Mesenteric fat pad (tissue), 1 donor: ENCODE measurements at places on chromosomes 2 and 18.
A peak's percentile ranks its signal among the peaks of the same experiment; 100 is the strongest.

- DNase-seq: peak; percentile 4
These were observed 72.1 kb downstream of the TTC32 start for GRCh38 chr2:19829672-19830071.

- DNase-seq: no peak
These were observed 7.4 kb downstream of the CERKL start for GRCh38 chr2:181649436-181649979.

- no peak for DNase-seq
These were observed 809 bp downstream of the DBI start for GRCh38 chr2:119367472-119368099.

DNA sequence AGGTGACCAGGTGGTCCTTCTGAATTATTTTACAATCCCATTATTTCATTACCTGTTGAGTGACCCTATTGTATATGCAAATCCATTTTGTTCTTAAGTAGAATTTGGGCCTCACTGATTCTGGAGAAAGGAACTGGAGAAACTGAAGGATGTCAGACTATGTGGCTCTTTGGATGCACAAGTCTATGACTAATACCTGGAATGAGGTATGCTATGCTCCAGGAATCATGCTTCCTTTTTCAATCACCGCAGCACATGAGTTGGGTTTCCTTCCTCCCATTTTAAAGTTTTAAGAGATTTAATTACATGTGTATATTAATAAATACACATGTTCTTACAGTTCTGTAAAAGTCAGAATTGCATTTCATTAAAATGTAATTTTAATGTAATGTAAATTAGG, 253.9 kb upstream of the VWC2L start:
- no peak for DNase-seq

DNA sequence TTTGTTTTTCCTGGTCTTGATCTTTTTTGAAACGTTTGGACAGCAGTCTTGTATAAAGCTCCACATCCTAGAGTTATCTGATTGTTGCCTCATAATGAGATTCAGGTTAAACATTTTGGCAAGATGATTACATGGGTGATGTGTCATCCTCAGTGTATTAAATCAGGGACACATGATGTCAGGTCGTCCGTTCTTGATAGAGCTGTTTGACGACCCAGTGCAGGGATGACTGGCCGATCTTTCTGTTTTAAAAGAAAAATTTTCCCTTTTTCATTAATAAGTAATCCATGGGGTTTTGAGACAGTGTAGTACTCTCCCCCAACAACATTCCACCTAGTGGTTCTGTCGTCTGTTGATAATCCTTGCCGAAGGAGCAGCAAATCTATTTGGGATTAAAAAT, 44.5 kb upstream of the SERPINB2 start:
- DNase-seq: no peak

DNA sequence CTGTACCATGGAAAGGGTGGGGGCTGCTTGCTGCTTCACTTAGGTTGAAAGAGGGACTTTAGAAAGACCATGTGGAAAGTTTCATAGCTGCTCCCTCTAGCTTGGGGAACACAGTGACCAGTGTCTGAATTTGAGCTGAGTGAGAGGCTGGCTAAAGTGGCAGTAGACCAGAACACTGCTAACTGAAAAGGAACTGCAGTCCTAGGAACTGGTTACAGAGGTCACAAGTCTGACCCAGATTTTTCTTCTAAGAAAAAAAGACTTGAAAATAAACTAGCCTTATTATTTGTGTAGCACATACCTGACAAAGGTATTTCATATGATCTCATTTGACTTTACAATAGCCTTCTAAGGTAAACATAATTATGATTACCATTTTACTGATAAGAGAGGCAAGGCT, 153.6 kb downstream of the FSHR start:
- no peak for DNase-seq

DNA sequence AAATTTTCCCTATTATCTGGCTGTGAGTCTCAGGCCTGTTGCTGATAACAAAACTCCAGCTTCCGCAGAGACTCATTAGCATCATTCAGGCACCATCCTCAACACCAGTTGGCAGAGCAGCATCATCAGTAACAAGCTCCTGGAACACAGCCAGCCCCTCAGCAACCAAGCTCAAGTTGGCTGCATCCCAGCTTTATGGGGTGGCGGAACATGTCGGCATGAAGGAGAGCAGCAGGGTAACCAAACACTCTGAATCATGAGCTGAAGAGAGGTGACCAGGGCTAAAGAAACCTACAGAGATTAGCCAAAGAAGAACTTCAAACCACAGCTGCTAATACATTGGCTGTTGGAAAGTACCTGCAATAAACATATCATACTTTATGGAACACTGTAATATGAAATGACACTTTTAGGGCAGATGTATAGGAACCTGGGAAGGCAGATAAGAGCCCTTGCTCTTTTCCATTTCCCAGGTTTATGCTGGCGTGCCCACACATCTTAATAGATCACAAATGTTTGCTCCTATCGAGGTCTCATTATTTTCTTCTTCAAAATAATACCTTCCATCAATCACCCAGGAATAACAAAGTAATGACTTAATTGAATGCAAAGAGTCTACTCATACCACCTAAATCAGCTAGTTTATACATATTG, 63.8 kb downstream of the PDE11A start:
- DNase-seq: no peak

DNA sequence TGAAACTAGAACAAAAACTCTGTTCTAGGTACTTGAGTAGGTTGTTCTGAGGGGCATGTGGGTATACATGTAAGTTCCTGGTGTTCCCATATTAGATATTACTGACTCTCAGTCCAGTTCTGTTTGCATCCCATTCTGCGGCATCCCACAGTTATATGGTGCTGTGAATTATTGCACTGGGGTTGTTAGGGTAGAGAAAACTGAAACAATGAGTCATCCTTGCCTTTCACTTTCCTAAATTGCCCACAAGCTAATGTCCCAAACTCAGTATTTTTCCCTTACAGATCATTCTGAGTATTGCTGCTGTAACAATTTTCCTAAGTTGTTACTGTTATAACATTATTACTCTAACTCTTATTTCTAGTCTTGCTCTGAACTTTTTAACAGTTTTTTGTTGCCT, 3.0 kb downstream of the WDR75 start:
- DNase-seq: no peak

DNA sequence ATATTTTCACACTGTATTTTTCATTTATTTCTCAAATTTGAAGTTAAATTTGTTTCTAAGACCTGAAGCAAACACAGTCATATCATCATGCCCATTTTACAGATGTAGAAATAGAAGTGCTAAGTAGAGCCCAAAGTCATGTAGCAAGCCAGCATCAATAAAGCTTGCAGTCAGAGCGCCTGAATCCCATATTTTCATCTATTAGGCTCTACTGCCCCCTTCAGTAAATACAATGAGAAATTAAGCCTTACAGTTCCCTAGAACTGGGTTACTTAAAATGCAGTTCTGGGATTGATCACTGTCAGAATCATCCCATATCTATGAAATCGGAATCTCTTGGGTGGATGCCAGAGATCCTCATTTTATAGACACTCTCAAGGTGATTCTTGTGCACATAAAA, 419.9 kb downstream of the TGIF1 start:
- no peak for DNase-seq

- no peak for DNase-seq
These were observed 84.5 kb downstream of the COL5A2 start for GRCh38 chr2:189095101-189095500.

GRCh38 chr2:74314107-74314506, 29.1 kb downstream of the SLC4A5 start:
- no peak for DNase-seq

GRCh38 chr18:56351911-56352500, 286.4 kb downstream of the TXNL1 start:
- DNase-seq: no peak

GRCh38 chr2:9952286-9952737, 819 bp downstream of the GRHL1 start:
- DNase-seq: no peak

- DNase-seq: no peak
These were observed 520.9 kb downstream of the CPS1 start for GRCh38 chr2:211077216-211077767.

GRCh38 chr2:59353306-59353921, 1112.3 kb upstream of the FANCL start:
- no peak for DNase-seq

DNA sequence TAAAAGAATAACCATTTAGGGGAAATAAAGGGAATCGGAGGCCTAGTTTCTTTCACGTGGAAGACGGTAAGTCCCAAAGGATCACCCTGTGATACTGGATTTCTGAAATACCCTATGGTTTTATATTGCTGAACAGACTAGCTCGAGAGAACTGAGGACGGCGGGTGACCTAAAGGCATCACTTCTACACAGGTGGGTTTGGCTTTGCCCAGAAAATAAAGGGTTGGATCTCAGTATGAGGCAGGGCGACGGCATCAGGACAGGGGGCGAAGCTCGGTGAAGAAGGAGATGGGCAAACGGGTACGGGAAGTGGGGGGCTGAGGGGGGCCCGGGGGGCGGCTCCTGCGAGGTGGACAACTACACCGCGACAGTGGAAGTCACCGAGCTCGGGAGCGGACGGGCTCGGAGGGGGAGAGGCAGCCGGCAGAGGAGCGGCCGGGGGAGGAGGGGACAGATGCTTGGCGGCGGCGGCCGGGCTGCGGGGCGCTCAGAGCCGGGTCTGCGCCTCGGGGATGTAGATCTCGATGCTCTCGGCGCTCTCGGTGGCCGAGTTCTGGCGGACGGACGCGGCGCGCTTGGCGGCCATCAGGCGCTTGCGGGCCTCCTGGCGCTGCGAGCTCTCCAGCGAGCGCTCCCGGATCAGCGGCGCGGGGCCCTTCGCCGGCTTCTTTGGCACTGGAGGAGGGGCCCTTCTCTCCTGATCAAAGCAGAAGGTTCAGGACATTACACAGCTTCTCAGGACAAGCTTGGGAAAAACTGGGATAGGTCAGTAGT, 48.9 kb downstream of the TGIF1 start:
- DNase-seq: no peak

DNA sequence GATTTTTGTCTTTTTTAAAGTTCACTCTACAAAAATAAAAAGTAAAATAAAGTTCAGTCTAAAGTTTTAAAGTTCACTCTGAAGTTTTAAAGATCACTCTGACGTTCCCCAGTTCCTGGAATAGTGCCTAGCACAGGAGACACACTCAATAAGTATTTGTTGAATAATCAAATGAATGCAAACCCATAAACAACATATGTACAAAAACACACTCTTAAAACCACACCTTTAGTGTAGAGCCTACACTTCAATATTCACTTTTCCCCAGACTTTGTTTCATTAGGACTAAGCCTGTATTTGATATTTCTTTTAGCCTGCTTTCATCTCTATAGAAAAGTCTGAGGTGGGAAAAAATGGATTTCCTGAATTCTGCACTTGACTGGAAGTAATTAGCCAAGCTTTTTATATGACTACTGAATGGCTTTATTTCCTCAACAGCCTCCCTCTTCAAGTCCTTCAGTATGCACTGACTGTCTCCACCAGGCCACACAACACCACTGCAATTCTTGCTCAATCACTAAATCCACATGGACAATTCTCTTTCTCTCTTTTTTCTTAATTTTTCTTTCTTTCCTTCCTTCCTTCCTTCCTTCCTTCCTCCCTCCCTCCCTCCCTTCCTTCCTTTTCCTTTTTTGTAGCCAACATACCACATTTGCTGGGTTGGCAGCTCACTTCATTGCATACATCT, 104.6 kb downstream of the SS18 start:
- no peak for DNase-seq

GRCh38 chr2:109479804-109480203, 134.0 kb downstream of the SEPTIN10 start:
- DNase-seq: no peak

GRCh38 chr2:23203383-23203782, 181.6 kb upstream of the KLHL29 start:
- no peak for DNase-seq

GRCh38 chr2:103960129-103960513, 893.8 kb upstream of the POU3F3 start:
- DNase-seq: no peak

DNA sequence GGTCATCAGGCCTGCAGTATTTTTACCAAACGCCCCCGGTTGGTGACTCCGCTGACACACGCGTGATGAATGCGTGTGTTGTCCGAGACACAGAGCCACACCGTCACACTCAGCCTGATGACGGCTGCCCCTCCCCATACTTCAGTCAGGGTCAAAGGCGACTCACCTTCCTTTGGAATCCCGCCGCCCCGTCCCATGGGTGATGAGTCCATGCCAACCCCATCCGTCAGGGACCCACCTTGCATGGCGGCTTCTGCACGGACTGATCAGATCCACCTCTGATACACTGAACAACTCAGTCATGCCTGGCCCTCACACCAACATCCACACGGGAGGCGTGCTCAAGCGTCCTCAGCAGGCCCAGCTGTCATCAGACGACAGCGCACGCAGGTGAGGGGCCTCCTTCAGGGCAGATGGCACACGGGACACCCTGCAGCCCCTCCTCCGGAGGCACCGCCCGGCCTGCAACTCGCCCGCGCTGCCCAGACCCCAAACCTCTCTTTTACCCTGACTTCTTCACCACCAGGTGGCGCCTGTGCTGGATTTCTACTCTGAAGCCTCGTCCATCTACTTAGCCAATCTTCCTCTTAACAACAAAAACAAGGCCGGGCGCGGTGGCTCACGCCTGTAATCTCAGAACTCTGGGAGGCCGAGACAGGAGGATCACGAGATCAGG, 89.2 kb downstream of the ZNF516 start:
- no peak for DNase-seq

DNA sequence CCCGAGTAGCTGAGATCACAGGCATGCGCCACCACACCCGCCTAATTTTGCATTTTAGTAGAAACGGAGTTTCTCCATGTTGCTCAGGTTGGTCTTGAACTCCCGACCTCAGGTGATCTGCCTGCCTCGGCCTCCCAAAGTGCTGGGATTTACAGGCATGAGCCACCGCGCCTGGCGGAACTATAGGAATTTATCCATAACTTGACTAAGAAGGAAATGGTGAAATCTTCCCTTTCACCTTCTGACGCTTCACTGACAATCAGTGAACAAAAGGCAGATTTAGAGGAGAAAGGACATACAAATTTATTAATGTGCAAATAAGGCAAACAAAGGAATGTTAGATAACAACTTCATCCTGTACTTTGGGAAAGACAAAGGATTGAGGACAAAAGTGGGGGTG, 15.4 kb upstream of the GULP1 start:
- DNase-seq: no peak

- DNase-seq: no peak
These were observed 40.4 kb downstream of the COL3A1 start for GRCh38 chr2:189014449-189015138.

- DNase-seq: no peak
These were observed 250.4 kb upstream of the TANK start for GRCh38 chr2:160909781-160910242.

GRCh38 chr2:88125344-88125923, 2.4 kb downstream of the FABP1 start:
- DNase-seq: no peak
